Activated naive CD4-positive, alpha-beta T cell treated with anti-CD3 and anti-CD28 coated beads for 36 hours (primary cell): ENCODE measurements at places on chromosomes 1 and 21. TPM values are rescaled to one million over a fixed set of nuclear protein-coding genes. Genes with fewer than 3 reads are reported as not detected.

GRCh38 chr1:196070940-196071339 lies 537.3 kb downstream of the KCNT2 start:
- no peaks in the 10 kb centered on the region for H3K36me3 ChIP-seq
- no peak for DNase-seq
- no peak overlapping the region for H3K4me3 ChIP-seq
- no peak overlapping the region for H3K27ac ChIP-seq

GRCh38 chr1:177558372-177558771 lies 387.6 kb downstream of the BRINP2 start:
- no peaks in the 10 kb centered on the region for H3K36me3 ChIP-seq
- no peaks in the 10 kb centered on the region for H3K27me3 ChIP-seq
- no peak overlapping the region for H3K4me3 ChIP-seq
- H3K4me1 ChIP-seq = no peaks in the 10 kb centered on the region
- H3K27ac ChIP-seq = no peak overlapping the region

RXFP4 gene
- total RNA-seq = 0.29 TPM

RSPO1 gene
- total RNA-seq = not detected

- H3K27me3 ChIP-seq = no peaks in the 10 kb centered on the region
- no peak overlapping the region for H3K4me3 ChIP-seq
- H3K27ac ChIP-seq = no peak overlapping the region
- no peak for DNase-seq
- H3K4me1 ChIP-seq = no peaks in the 10 kb centered on the region
- no peaks in the 10 kb centered on the region for H3K36me3 ChIP-seq
Measured at GRCh38 chr1:228177721-228178710, 12.4 kb downstream of the IBA57 start.

DNA sequence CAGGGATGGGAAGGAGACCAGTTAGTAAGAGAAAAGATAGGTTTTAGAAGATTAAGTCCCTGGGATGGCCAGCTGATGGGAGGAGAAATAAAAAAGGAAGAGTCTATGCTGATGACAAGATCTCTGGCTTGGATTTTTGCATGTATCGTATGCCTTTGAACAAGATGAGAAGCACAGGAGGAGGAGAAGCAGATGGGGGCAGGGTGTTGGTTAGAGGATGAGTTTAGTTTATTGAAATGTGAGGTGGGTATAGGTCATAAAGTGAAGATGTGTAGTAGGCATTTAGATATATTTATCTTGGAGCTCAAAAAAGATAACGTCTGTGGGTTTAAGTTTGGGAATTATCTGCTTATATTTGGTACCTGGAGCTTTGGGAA lies 1.4 kb downstream of the TIPRL start:
- peak; percentile 38 for DNase-seq
- H3K4me3 ChIP-seq = no peak overlapping the region
- H3K27ac ChIP-seq = no peak overlapping the region
- H3K4me1 ChIP-seq = peaks cover 9% of the 10 kb centered on the region
- peaks cover 8% of the 10 kb centered on the region for H3K36me3 ChIP-seq

SH3BGR gene
- 4.0 TPM for total RNA-seq

DNA sequence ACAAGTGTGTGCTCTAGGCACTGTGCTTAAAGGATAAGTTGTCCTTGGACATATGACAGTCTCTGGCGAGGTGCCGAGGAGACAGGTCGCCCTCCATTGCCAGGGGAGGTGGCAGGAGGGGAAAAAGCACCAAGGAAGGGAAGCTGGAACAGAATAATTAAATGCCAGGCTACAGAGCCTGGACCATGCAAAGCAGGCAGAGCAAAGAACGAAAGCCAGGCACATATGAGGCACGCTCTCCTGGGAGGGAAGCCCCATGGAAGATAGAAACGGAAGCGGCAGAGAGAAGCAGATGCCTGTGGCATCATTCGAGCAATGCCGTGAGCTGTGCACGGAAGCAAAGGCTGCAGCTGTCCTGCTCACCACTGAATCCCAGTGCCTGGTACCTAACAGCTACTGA lies 91.2 kb downstream of the JAK1 start:
- H3K36me3 ChIP-seq = peaks cover 53% of the 10 kb centered on the region
- H3K27me3 ChIP-seq = no peaks in the 10 kb centered on the region
- no peak overlapping the region for H3K4me3 ChIP-seq
- H3K4me1 ChIP-seq = peaks cover 44% of the 10 kb centered on the region
- no peak overlapping the region for H3K27ac ChIP-seq
- no peak for DNase-seq

GRCh38 chr1:80994934-80995333 lies 805.8 kb upstream of the ADGRL2 start:
- H3K36me3 ChIP-seq = no peaks in the 10 kb centered on the region
- no peak overlapping the region for H3K4me3 ChIP-seq
- no peaks in the 10 kb centered on the region for H3K4me1 ChIP-seq
- H3K27me3 ChIP-seq = no peaks in the 10 kb centered on the region

DNA sequence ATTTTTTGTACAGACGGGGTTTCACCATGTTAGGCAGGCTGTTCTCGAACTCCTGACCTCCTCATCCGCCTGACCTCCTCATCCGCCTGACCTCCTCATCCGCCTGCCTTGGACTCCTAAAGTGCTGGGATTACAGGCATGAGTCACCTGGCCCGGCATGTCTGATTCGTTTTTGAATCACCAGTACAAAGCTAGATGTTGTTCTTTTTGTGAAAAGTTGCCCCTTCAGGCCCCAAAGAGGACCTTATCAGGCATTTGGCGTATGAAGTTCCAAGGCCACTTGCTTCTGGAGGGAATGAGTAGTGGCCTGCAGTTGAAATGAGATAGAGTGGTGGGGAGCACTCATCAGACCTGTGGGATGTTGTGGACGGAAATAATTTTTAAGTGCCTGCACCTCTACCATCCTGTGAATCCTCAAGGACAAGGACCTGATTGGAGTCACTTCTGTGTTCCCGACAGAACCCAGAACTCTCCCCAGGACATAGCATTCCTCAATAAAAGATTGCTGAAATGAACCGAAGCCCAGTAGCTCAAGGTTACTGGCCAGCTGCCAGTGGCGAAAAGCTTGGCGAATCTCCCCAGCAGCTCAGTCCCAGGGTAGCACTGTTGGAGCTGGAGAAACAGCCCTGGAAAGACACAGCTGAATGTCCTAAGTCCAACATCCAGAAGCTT lies 50.1 kb downstream of the NDUFS5 start:
- H3K27me3 ChIP-seq = peaks cover 11% of the 10 kb centered on the region
- peaks cover 2% of the 10 kb centered on the region for H3K4me1 ChIP-seq
- no peak overlapping the region for H3K4me3 ChIP-seq
- H3K36me3 ChIP-seq = no peaks in the 10 kb centered on the region
- no peak overlapping the region for H3K27ac ChIP-seq

CD53 gene
- total RNA-seq = 239 TPM

DNA sequence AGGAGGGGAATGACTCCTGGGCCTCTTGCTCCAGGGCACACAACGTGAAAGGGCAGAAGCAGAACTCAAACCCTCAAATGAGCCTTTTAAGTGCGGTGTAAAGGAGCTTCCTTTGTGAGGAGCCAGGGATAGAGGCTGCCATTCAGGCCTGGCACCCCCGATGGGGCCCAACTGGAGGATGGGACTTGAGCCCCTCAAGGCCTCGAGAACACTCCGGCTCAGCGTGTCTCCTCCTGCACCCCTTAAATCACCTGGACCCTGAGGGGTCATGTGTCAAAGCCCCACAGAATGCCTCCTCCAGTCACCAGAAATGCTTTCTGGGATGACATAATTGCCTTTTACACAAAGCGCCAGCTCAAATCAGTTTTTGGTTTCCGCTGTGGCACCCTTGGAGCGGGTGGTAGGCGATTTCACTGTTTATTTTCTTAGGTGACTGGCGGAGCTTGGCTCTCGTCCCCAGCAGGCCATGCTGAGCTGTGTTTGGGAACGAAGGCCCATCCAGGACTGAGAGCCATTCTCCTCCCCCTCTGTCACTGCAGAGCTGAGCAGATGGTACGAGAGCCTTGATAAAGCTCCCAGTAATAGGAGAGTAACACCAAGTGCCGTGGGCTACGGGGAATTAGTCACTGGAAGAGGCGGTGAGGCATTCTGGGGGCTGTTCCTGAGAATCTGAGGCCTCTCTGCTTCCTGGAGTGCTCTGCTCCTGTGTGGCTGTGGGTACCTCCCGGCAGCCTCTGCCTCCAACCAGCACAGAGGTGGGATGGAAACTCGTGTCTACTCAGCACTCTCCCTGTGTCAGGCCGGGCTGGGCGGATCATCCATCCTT lies 163.0 kb downstream of the GRIK3 start:
- H3K4me1 ChIP-seq = no peaks in the 10 kb centered on the region
- no peaks in the 10 kb centered on the region for H3K36me3 ChIP-seq
- no peak overlapping the region for H3K4me3 ChIP-seq
- peaks cover 2% of the 10 kb centered on the region for H3K27me3 ChIP-seq
- H3K27ac ChIP-seq = no peak overlapping the region

- H3K4me3 ChIP-seq = no peak overlapping the region
- H3K4me1 ChIP-seq = no peaks in the 10 kb centered on the region
- H3K27me3 ChIP-seq = no peaks in the 10 kb centered on the region
- H3K36me3 ChIP-seq = no peaks in the 10 kb centered on the region
- no peak overlapping the region for H3K27ac ChIP-seq
Measured at GRCh38 chr1:39646232-39647081, 7.0 kb upstream of the HEYL start.

DNA sequence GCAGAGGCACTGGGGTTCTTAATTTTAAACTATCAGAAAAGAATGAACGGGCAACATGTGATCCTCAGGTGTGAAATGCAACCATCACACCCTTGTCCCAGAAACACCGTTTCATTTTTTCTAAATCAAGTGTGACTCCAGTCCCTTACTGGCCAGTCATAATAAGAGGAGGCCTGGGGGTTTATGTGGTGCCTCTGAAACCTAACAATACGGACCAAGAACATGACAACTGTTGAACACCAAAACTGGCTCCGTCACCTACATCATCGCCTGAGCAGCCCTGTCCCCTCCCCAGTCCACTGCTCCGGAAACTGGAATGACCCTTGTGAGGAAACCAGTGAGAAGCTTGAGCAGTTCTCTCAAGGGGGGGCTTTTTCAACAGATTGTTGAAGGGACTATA lies 55.9 kb upstream of the KIF26B start:
- no peaks in the 10 kb centered on the region for H3K27me3 ChIP-seq
- no peaks in the 10 kb centered on the region for H3K4me1 ChIP-seq
- H3K4me3 ChIP-seq = no peak overlapping the region
- no peak for DNase-seq
- no peak overlapping the region for H3K27ac ChIP-seq
- H3K36me3 ChIP-seq = no peaks in the 10 kb centered on the region

GRCh38 chr1:115307661-115308060 lies 30.4 kb downstream of the NGF start:
- no peak overlapping the region for H3K4me3 ChIP-seq
- no peak for DNase-seq
- peaks cover 14% of the 10 kb centered on the region for H3K27me3 ChIP-seq
- H3K4me1 ChIP-seq = no peaks in the 10 kb centered on the region

DNA sequence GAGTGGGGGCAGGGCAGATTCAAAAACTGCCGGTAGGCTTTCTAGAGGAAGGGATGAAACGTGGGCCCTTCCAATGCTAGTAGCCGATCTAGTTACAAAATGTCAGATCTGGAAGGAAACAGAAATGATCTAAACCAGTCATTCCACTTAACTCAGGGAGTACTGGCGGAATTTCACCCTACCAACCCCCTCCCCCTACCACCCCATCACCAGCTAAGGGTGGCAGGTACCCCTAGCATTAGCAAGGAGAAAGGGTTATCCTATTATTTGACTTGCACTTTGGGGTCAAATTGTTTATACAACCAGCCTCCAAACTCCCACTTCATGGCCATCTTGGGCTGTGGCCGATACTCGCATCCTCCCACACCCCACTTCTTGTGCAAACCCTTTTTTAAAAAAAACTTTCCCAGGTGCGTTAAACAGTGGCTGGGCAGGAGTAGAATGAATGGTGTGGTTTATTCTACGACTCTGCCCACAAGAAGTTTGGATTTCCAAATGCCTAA lies 644 bp upstream of the MRPL24 start:
- no peaks in the 10 kb centered on the region for H3K27me3 ChIP-seq
- peaks cover 59% of the 10 kb centered on the region for H3K36me3 ChIP-seq
- peak overlapping the region; percentile 98 for H3K4me3 ChIP-seq
- DNase-seq = peak; percentile 19
